Sciatic nerve (tissue), 2 donors: ENCODE measurements at places on chromosomes 2 and 18. TPM values are rescaled to one million over a fixed set of nuclear protein-coding genes. Genes with fewer than 3 reads are reported as not detected.

DNA sequence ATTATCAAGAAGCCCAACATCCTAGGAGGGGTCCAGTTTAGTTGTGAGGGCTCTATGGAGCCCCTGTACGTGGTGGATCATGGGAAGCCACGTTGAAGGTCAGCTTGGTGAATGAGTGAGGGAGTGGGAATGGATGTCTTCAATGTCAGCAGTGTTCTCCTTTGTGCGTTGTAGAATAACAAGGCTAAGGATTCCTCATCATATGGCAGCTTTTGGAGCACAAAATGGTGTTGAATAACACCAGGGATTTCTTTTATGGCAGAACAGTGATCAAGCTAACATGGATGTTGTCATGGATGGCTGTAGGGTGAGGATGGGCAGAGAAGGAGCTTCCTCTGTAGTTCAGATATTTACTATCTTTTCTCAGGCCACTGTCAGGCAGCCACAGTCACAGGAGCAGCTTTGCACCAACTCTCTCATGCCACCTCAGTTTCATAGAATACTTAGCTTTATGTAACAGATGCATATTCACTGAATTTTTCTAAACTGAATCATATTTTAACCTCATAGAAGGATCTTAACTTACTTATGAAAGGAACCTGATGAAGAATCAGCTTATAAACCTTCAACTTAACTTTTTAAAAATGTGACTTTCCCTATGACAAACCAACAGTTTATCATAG, 284.5 kb upstream of the EPAS1 start:
- no peak for DNase-seq

GRCh38 chr2:159202568-159203071, 83.9 kb downstream of the WDSUB1 start:
- no peak for DNase-seq

GRCh38 chr2:224142397-224143312, 103.6 kb upstream of the SERPINE2 start:
- DNase-seq, result no peak

GRCh38 chr18:44474591-44474990, 206.1 kb upstream of the SETBP1 start:
- DNase-seq, result no peak

- DNase-seq, result no peak
Measured at GRCh38 chr2:237300739-237301138, 113.2 kb downstream of the COL6A3 start.

DNA sequence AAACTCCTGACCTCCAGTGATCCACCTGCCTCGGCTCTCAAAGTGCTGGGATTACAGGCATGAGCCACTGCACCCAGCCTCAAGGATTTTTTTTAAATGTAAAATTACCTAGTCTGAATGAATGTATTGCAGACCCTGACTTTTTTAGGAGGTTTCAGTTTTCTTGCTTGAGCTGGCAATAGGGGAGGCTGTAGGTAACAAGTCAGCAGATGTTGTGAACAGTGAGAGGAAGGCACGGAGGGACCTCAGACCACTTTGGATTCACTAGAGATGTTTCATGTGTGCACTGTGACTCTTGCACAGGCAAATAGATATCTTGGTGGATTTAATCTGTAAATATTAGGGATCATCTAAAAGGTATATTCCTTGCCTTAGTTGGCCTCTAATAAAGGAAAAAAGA, 6.4 kb downstream of the NDUFV2 start:
- DNase-seq, result no peak

DNA sequence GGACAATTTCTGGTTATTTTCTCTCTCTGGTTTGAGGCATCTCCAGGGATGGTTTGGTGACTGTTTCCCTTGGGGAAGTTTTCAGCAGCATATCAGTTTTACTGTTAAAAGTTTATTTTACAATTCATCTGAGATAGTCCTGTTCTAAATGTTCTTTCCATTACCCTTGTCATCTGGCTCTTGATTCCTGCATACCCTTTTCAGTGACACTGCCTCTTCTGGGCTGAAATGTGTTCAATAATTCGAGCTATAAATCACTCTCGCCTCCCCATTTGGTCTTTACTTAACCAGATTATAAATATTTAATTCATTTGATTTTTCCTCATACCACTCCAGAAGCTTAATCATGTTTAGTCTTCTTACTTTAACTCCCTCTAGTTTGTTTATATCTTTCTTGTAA, 9.5 kb downstream of the DCC start:
- no peak for DNase-seq

GRCh38 chr2:133333181-133333580, 235.1 kb downstream of the NCKAP5 start:
- no peak for DNase-seq

DNA sequence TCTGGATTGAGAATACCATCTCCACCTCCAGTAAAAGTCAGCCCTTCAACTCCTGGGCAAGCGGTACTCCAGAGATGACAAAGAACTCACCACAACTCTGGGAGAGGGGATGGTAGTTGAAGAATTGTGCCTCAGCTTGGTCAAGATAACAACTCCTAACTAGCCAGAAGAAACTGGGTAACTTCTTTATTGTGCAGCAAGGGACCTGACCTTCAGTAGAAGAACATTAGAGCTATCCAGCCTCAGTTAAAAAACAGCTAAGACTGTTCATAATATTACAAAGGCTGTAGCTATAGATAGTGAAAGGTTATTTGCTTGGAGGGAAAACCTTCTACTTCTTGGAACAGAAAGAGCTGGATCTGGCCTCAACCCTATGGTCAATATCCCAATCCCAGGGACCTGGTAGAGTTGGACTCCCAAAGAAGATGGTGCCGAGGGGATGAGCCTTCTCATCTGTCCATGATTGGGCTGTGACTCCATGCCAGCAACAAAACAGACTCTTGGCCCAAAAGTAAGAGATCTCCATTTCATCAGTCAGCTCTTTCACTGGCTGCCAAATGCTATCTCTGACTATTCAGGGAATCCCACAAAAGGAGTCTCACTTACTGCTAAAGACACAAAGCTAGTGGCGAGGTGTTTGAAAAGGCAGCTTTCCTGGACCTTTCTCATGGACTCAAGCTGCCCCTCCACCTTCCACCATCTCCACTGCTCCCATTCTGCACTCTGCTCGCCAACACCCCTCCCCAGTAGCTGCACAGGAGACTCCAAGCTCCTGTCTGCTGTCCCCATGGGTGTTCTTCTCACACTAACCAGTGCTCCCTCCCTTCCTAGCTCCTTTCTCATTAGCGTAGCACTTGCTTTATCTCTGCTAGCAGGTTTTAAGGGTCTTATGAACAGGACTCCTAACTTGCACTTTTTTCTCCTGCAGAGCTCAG, 145.8 kb downstream of the CAPN13 start:
- DNase-seq, result no peak

GRCh38 chr2:85433511-85434089, 15.1 kb downstream of the SH2D6 start:
- peak; percentile 86 for DNase-seq

DNA sequence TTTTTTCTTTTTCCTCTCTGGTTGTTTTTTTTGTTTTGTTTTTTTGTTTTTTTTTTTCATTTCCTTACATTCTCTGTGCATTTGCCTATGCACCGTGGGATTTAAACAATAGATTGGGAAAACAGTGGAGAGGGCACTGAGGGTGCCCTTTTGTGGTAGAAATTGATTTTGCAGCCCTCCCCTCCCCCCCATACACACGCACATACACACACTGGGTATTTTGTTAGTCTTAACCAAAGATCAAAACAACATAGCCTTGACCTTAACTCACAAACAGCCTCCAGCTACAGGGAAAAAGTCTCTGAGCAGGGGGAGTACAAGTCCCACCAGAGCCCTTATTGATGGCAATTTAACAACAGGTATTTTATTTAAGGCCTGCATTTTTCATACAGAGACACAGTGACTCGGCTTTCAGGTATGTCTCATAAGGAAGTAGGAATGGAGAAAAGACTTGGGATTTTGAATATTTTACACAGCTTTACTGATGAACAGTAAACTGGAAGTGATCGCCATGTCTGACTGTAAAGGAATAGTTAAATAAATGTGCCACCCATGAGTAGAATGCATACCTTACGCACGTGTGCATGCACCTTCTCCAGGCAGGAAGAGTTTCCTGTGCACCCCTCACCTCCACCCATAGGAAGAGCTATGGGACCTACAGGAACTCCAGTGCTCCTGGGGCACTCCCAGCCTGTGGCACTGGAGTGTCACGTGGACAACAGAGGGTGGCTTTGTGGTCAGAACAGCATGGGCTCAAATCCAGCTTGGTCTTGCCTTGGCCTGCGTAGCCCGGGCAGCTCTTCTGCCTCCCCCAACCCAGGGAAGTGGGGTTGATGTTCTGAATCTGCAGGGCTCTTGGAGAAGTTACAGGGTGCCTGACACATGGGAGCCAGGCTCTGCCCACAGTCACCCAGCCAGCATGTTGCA, 266.4 kb downstream of the ANAPC1 start:
- DNase-seq, result peak; percentile 58

DNA sequence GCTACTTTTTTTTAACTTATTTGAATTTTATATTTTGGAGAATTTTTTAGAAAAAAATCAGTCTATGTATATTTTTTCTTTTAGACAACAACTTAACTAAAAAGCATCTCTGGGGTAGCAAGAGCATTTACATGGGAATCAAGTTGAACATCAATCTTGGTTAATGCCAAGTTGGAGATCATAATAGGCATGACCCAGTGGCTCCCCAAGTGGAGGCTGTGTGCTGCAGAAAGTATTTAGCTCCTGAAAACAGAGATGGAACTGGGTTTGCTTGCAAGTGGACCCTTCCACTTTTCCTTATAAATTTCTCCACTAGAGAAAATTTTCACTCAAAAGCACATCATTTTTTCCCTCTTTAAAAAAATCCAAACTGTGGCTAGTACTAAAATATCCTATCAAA, 23.9 kb upstream of the CAVIN2 start:
- no peak for DNase-seq

GRCh38 chr2:19474128-19474527, 115.7 kb upstream of the OSR1 start:
- peak; percentile 61 for DNase-seq

Gene RUFY4
- 0.36 TPM for total RNA-seq

Gene ABCB11
- 1.5 TPM for total RNA-seq

Gene MYOM1
- total RNA-seq, result 19.9 TPM

Gene SERPINB2
- total RNA-seq, result 2.6 TPM

Gene HOXD13
- not detected for total RNA-seq

Gene TTN
- 16.3 TPM for total RNA-seq

Gene L3MBTL4
- total RNA-seq, result 8.7 TPM

Gene PLGLB2
- total RNA-seq, result 4.8 TPM
